Activated T-helper 17 cell treated with anti-CD3 and anti-CD28 coated beads, Interleukin-2, amount 50 U/mL, for 72 hours (primary cell): ENCODE measurements at places on chromosomes 7 and 10. TPM values are rescaled to one million over a fixed set of nuclear protein-coding genes. Genes with fewer than 3 reads are reported as not detected.

DNA sequence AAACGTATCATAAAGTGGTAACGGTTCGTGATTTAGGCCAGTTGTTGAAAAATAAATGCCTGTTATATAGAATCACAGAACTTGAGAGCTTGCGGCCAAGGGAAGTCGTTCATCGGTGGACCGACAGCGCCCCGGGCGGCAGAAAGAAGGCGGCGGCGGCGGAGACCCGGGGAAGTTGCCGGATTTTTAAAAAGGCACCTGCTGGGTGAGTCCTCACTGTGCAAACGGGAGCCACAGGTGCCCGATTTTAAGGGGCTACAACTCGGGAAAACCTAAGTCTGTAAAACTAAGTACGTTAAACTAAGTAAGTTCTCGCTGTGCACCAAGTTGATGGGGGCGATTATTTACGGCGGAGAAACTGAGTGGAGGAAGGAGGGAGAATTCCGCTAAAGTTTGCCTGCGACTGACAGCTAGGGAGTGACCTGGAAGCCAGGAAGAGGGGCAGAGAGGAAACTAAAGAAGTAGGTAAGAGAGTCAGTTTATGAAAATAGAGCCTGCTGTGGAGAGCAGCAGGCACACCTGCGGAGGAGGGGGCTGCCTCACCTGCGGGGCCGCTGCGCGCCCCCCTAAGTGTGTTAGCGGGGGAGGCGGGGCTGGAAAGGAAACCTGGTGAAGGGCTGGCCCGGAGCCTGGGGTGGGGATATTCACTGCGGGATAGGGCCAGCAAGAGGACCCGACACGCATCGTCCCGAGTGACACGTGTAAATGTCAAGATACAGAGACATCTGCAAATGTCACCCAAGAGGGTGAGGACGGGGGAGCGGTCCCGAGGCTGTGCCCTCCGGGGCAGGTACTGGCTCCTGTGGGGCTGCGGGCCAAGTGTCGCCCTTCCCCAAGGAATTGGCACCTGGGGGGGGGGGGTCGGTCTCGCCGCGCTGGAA is 996 bp downstream of the ADAM12 start:
- peak; percentile 49 for ATAC-seq

DNA sequence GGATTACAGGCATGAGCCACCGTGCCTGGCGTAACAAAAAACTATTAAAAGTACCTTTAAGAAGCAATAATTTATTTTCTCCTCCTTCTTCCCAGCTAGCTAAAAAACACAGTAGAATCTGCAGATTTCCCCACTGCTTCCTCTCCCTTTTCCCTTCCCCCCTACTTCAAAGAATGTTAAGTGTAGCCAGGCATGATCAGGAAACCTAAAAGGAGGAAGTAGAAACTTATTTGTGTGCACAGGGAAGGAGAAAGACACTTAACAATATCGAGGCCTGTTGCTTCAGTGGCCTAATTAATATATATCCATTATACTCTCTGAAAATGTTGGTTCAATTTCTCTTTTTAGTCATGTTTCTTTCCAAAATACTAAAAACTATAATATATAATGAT is 127.7 kb downstream of the NRBF2 start:
- no peak for ATAC-seq

GRCh38 chr10:128576943-128577670 is 450.9 kb upstream of the MKI67 start:
- no peak for ATAC-seq

DNA sequence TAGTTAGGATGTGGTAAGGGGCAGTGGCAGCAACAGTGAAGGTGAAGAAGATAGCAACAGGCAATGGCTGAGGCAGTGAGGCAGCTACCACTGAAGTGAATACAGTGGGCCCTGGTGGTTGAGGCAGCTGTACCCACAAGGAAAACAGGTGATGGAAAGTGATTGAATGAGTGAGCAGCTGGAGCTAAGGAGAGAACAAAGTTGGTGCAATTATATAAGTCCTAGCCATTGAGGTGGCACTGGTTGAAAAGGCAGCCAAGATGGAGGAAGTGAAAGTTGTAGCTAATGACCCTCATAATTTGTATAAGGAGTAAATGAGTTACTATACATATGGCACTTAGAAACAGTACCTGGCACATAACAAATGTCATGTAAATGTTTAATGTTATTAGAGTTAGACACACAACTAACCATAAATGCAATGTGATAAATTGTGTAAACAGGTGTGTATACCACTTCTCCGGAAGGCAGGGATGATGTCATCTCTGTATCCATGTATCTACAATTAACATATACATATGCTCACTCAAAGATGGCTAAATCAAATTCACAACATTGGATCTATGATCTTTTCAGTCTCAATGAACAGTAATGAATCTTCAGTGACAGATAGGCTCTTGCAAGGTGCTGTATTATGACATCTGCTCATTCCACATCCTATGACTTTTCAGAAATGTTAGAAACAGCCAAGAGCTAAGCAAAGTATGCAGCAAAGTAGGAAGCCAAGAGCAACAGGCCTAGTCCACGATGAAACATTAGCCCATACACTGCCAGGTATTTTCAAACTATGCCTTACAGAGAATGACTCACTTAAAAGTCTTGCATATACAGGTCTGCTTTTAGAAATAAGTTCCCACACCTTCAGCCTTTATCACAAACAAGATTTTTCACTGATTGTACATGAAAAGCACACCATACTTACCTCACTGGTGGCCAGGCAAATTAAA is 10.7 kb downstream of the XPNPEP1 start:
- no peak for ATAC-seq

GRCh38 chr7:20199015-20199737 is 18.0 kb downstream of the MACC1 start:
- peak; percentile 40 for ATAC-seq

DNA sequence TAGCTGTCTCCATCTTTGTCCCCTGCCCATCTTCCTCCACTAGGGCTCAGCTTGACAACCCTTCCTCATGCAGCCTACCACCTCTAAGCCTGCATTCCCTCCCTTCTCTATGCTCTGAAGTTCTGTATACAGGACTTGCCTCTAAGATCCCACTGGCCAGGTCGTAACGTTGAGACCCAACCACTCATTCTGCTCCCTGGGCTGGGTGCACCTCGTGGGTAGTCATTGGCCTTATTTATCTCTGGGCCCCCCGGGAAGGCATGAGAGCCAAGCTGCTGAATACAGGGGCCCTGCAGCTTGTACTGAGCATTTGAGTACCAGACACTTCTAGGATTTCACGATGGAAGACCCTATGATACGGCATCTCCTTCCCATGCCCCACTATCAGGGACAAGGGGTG is 31.2 kb downstream of the MYL10 start:
- ATAC-seq: no peak

- ATAC-seq: no peak
These were observed 29.4 kb downstream of the DNAJB9 start for GRCh38 chr7:108598914-108599580.

DNA sequence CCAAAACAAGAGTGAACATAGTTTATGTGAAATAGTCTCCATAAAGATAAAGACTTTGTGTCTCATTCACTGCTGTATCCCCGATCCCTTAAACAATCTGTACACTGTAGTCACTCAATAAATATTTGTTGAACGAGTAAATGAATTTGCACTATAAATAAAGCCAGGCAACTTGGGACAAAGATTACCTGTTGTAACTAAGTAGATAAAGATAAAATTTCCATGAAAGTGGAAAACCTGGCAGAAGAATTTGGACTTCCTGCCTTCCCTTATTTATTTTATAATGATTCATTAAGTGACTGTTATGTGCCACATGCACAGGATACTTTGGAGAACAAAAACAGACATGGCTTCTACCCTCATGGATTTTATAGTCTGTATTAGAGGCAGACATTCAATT is 277.7 kb upstream of the KAT6B start:
- ATAC-seq: no peak

GRCh38 chr7:1283337-1283736 is 50.7 kb downstream of the UNCX start:
- no peak for ATAC-seq

DNA sequence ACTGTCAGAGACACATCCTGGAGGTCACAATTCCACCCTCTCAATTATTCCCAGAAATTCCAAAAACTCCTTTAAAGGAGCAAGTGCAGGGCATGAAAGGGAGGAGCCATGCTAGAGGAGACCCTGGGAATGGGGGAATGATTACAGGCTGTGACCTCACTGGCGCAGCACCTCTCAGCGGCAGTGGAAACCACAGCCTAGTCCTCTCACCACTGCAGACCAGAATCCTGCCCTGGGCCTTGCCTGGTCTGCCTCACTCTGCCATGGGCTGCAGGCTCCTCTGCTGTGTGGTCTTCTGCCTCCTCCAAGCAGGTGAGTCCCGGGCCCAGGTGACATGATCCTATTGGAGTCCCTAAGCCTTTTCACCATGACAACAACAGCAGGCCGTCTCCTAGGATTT is 50.5 kb upstream of the PRSS58 start:
- peak; percentile 34 for ATAC-seq

- ATAC-seq: no peak
These were observed 169.9 kb downstream of the PIP4K2A start for GRCh38 chr10:22544325-22545068.

DNA sequence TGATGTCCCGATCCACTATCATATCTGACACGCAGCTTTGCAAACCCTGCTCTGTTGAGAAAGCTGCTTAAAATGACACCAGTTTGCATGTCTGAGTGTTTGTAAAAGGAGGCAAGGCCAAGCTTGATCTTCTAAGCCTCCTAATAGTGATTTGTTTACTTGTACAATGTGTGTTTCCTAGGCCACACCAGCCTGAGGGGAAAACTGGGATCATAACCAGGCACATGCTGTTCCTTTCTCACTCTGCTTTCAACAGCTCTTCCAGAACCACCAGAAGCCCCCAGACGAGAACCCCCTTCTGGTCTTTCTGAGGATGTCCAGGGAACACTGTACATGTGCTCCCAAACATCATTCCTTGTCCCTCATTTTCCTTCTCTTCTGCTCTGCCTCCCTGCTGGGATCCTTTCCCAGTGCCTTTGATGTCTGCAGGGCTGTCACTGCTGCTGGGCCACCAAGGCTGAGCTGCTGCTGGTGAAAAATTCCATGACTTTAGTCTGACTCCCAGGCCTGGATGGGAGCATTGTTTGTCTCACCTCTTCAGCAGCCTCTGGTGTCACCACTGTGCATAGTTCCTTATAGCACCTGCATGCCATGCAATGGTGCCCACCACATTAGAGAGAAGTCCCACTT is 4.0 kb upstream of the LGI1 start:
- no peak for ATAC-seq

GRCh38 chr7:26419198-26419597 is 127.5 kb downstream of the SNX10 start:
- no peak for ATAC-seq

DNA sequence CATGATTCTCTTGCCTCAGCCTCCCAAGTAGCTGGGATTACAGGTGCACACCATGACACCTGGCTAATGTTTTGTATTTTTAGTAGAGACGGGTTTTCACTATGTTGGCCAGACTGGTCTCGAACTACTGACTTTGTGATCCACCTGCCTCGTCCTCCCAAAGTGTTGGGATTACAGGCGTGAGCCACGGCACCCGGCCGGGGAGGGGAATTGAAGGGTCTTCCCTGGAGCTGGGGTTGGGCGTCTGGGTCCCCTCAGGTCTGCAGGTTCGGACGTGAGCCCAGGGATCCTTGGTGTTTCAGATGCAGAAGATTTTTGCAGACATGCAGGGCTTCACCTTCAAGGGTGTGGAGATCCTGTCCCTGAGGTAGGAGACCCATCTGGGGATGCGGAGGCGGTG is 6.0 kb upstream of the MUC12 start:
- no peak for ATAC-seq

- ATAC-seq: no peak
These were observed 33.7 kb downstream of the RBM28 start for GRCh38 chr7:128309976-128310375.

- ATAC-seq: no peak
These were observed 3.7 kb downstream of the ZNF775 start for GRCh38 chr7:150382844-150383225.

GRCh38 chr7:16661924-16662323 is 15.9 kb downstream of the BZW2 start:
- ATAC-seq: no peak

DNA sequence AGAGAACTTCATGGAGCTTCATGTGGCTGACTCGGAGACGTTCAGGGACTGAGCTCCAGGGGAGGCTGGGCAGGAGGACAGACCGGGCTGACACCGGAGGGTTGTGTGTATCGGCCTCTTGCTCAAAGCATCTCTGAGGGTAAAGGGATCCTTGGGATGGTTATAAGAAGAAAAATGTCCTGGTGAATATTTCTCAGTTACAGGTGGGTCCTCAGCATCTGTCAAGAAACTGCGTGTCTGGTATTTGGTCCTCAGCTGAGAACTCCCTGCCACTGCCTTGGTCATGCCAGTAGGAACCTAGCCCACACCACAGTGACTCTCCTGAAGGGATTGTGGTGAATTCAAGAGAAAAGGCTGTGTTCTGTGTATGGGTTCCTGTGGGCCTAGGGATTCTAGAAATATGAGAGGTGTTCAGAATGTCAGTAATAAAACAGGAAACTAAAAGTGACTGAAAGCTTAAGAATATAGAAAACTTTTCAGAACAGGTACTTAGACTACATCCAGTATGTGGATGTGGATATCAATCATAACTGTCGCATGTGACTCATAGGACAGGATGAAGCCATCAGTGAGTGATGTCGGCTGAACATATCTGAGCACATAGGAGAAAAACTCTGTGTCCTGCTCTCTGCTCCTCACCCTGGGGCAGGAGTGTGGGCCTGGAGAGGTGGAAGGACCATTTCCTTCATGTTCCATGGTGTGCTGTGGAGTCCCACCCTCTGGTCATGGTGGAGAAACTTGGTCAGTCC is 28.4 kb downstream of the MBL2 start:
- ATAC-seq: no peak

DNA sequence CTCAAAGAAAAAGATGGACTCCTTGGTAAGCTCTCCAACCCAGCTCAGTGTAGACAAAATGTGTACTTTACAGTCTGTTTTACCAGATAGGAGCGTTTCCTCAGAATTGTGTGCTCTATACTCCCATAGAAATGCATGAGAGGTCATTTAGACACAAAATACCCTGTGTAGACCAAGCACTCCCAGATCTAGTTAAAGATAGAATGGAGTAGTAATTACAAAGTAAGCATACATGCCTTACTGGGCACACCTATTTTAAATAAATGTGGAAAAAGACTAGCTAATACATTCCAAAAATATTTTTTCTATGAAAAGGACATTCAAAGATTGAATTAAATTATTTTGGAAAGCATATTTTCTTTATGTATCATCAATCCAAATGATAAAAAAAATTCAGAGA is 271.9 kb upstream of the DGKB start:
- ATAC-seq: no peak

DNA sequence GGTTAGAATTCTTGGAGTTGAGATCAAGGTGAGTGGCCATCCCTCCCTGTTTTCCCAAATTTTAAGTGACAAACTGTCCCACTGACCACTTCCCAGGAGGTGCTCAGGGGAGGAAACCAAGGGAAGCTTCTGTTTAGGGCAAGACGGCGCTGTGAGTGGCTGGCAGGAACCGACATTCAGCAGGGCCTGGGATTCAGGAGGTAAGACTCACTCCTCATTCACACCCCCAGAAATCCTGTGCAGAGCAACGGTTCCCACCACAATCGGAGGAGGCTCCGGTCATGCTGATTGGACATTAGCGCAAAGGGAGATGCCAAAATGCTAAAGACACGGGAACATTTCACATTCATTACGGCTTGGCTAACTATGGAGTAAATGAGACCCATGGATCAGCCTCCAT is 200.9 kb downstream of the GRID1 start:
- no peak for ATAC-seq

GRCh38 chr7:135672560-135673359 is 10.4 kb downstream of the STMP1 start:
- ATAC-seq: peak; percentile 40

The PRRT4 gene
- total RNA-seq: 0.45 TPM

The NUDT13 gene
- 0.91 TPM for total RNA-seq

The GRM3 gene
- total RNA-seq: not detected

The CC2D2B gene
- total RNA-seq: 0.73 TPM

The TBL2 gene
- 34.7 TPM for total RNA-seq

The NACAD gene
- total RNA-seq: 1.3 TPM

The NSUN6 gene
- 16.5 TPM for total RNA-seq
